Mesendoderm (in vitro differentiated cells): ENCODE measurements at places on chromosomes 13 and 19.
A peak's percentile ranks its signal among the peaks of the same experiment; 100 is the strongest.

GRCh38 chr13:19183676-19184075 is 2.1 kb upstream of the TUBA3C start:
- DNase-seq: no peak

- DNase-seq: no peak
Measured at GRCh38 chr13:75129331-75129730, 352.6 kb downstream of the TBC1D4 start.

- DNase-seq: peak; percentile 72
Measured at GRCh38 chr19:37227996-37228395, 10.0 kb downstream of the ZNF383 start.

DNA sequence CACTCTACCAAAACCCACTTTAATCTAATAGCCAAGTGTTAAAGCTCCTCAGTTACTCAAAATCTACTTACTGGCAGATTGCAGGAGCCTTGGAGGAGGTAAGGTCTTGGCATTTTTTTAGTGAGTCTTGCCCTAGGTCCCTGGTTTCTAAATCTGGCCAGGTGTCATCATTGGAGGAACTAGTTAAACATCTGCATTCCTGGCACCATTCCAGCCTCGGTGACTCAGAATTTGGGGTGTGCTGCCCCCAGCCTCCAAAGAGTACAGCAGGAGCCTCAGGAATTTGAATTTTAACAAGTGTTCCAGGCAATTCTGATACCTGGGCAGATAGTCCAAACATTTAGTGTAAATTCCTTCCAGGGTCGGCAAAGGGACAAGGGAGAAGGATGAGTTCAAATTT is 37.4 kb downstream of the KLF5 start:
- peak; percentile 73 for DNase-seq

- DNase-seq: no peak
Measured at GRCh38 chr19:39171479-39172465, 25.0 kb upstream of the NCCRP1 start.
